ENCODE measurements at places on chromosomes 1 and 21.

GRCh38 chr1:156113282-156113950, 1.1 kb upstream of the LMNA start:
- DNase-seq: no peak
- H3K4me3 ChIP-seq: no peak overlapping the region
- H3K27ac ChIP-seq: peak overlapping the region; percentile 77

- no peaks in the 10 kb centered on the region for H3K4me1 ChIP-seq
- no peak overlapping the region for H3K27ac ChIP-seq
- H3K36me3 ChIP-seq: no peaks in the 10 kb centered on the region
- no peak overlapping the region for H3K4me3 ChIP-seq
- no peak for DNase-seq
Measured at GRCh38 chr21:29829564-29830275, 110.1 kb downstream of the GRIK1 start.

DNA sequence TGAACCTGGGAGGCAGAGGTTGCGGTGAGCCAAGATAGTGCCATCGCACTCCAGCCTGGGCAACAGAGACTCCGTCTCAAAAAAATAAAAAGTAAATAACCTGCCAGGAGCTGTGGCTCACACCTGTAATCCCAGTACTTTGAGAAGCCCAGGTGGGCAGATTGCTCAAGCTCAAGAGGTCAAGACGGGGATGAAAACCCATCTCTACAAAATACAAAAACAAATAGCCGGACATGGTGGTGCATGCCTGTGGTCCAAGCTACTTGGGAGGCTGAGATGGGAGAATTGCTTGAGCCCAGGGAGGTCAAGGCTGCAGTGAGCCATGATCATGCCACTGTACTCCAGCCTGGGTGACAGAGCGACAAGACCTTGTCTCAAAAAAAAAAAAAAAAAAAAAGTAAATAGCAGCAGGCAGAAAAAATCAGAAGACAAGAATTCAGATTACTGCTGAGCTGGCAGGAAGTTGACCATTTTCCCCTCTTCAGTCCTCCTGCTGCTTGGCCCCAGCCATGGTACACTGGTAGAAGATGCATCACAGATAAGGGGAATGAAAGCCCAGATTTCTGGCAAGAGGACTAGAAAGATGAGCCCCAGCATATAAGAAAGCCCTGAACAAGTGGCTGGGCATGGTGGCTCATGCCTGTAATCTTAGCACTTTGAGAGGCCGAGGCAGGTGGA, 97.6 kb downstream of the TOMM20 start:
- DNase-seq: no peak
- H3K4me1 ChIP-seq: peaks cover 16% of the 10 kb centered on the region
- no peaks in the 10 kb centered on the region for H3K27me3 ChIP-seq
- no peaks in the 10 kb centered on the region for H3K36me3 ChIP-seq
- H3K4me3 ChIP-seq: no peak overlapping the region

DNA sequence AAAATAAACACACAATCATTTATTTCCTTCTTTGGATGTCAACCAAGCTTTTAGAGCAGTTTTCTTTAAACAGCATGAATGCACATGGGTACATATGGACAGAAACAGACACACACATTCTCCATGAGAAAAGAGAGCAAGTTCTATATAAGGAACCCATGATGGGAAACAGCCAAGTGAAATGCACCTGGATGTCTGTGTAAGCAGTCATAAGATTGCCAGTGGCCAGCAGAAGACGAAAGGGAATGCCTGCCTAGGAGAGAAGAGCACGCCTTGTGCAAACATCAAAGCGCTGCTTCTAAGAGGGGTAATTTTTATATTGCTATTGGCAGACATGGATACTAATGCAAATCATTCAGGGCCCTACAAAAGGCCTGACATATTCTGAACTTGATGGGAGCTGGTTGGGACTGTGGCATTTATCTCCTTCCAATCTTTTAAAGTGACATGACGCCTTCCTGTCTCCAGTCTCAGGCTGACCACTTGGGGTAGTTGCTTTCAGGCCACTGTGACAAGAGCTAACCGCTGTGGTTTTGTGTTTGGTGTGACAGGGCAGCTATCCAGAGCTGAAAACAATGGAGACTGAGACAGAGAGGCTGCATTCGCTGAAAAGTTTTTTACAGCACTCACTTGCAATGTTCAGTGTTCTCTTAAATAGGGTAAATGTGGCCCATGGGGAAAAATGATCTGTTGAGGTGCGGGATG, 75.0 kb upstream of the DPT start:
- no peaks in the 10 kb centered on the region for H3K36me3 ChIP-seq
- DNase-seq: no peak
- H3K27ac ChIP-seq: no peak overlapping the region
- no peak overlapping the region for H3K4me3 ChIP-seq
- no peaks in the 10 kb centered on the region for H3K4me1 ChIP-seq

DNA sequence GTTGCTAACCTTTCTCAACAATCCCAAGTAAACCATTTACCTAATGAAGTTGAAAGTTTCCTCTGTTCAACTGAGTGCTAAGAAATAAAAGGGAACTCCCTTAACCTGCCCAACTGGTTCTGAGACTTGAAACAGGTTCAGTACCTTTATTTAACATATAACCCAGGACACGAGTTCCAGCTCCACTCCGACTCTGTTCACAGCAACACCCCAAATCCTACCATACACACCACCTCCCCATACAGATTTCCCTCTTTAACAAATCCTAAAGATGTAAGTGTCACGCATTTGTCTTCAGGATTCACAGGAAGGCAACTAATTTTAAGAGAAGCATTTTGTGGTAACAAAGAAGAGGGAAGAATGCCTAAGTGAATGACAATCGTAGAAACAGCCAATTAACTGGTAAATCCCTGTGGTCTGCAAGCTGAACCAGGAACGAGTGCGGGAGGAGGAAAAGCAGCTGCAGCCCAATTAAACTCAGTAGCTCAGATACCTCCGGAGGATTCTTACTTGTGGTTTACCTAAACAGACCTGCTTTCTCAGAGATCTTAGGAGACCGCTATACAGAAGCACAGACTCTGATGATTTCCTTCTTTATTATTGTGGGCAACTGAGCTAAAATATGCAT, 134.5 kb upstream of the MAGI3 start:
- H3K36me3 ChIP-seq: no peaks in the 10 kb centered on the region
- no peaks in the 10 kb centered on the region for H3K4me1 ChIP-seq
- H3K27ac ChIP-seq: no peak overlapping the region
- H3K4me3 ChIP-seq: no peak overlapping the region

- H3K27me3 ChIP-seq: no peaks in the 10 kb centered on the region
- no peak overlapping the region for H3K4me3 ChIP-seq
- no peaks in the 10 kb centered on the region for H3K4me1 ChIP-seq
Measured at GRCh38 chr1:90475631-90476030, 241.5 kb downstream of the BARHL2 start.

- DNase-seq: no peak
- no peak overlapping the region for H3K4me3 ChIP-seq
- H3K27ac ChIP-seq: no peak overlapping the region
- H3K36me3 ChIP-seq: peaks cover 19% of the 10 kb centered on the region
Measured at GRCh38 chr1:10063878-10064277, 31.1 kb downstream of the UBE4B start.

GRCh38 chr1:15312626-15313411, 65.8 kb downstream of the FHAD1 start:
- H3K27ac ChIP-seq: no peak overlapping the region
- H3K27me3 ChIP-seq: peaks cover 3% of the 10 kb centered on the region
- no peak overlapping the region for H3K4me3 ChIP-seq
- no peaks in the 10 kb centered on the region for H3K4me1 ChIP-seq
- H3K36me3 ChIP-seq: no peaks in the 10 kb centered on the region

GRCh38 chr1:182811975-182812722, 22.6 kb downstream of the NPL start:
- peaks cover 4% of the 10 kb centered on the region for H3K36me3 ChIP-seq
- H3K4me1 ChIP-seq: no peaks in the 10 kb centered on the region
- H3K27ac ChIP-seq: no peak overlapping the region
- no peak overlapping the region for H3K4me3 ChIP-seq
- H3K27me3 ChIP-seq: no peaks in the 10 kb centered on the region
- DNase-seq: no peak

GRCh38 chr1:66050123-66050522, 257.4 kb downstream of the PDE4B start:
- peaks cover 12% of the 10 kb centered on the region for H3K27me3 ChIP-seq
- no peaks in the 10 kb centered on the region for H3K4me1 ChIP-seq
- no peak for DNase-seq
- no peaks in the 10 kb centered on the region for H3K36me3 ChIP-seq

GRCh38 chr1:112402682-112403643, 6.9 kb downstream of the CTTNBP2NL start:
- no peak for DNase-seq
- H3K4me1 ChIP-seq: peaks cover 14% of the 10 kb centered on the region
- no peak overlapping the region for H3K27ac ChIP-seq
- H3K4me3 ChIP-seq: no peak overlapping the region
- H3K27me3 ChIP-seq: no peaks in the 10 kb centered on the region

GRCh38 chr1:19618428-19618827, 25.7 kb upstream of the NBL1 start:
- H3K36me3 ChIP-seq: peaks cover 49% of the 10 kb centered on the region
- no peaks in the 10 kb centered on the region for H3K4me1 ChIP-seq
- no peak overlapping the region for H3K27ac ChIP-seq
- H3K4me3 ChIP-seq: no peak overlapping the region
- H3K27me3 ChIP-seq: no peaks in the 10 kb centered on the region
- no peak for DNase-seq

DNA sequence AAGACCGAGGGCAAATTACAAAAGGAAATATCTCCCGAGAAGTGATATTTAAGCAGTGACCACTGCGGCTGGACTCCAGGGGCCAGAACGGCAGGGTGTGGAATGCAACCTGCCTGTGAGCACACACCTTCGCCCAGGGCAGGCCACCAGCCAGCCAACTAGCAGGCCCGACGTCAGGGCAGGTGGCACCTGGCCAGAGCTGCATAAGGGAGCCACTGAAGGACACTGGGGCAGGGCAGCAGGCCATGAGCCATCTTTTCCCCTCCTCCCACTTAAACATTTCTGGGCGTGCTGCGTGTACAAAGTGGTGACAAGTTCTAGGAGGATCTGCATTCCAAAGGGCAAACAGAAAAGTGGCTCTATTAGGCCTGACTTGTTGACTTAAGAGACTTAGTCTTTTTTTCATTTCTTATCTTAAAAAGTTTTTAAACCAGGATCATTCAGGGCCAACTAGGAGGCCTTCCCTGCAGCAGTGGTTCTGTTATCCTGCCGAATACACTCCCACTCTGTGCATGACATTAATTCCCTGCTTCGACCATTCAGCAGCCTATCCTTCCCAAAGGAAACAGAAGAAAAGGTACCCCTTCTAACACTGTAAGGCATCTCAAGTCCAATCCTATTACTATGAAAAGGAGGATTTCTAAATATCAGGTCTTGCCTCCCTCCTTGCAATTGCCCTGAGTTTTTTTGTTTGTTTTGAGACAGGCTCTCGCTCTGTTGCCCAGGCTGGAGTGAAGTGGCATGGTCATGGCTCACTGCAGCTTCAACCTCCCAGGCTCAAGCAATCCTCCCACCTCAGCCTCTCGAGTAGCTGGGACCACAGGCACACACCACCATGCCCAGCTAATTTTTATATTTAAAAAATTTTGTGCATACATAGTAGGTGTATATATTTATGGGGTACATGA, 96.3 kb downstream of the BCAR3 start:
- H3K27ac ChIP-seq: no peak overlapping the region
- H3K36me3 ChIP-seq: peaks cover 87% of the 10 kb centered on the region
- peaks cover 4% of the 10 kb centered on the region for H3K4me1 ChIP-seq
- H3K4me3 ChIP-seq: no peak overlapping the region
- no peaks in the 10 kb centered on the region for H3K27me3 ChIP-seq

GRCh38 chr21:46097336-46098293, at the start of gene COL6A2:
Gene COL6A2, plus strand, starts transcription at chr21:46098112.
- no peaks in the 10 kb centered on the region for H3K4me1 ChIP-seq
- no peaks in the 10 kb centered on the region for H3K36me3 ChIP-seq
- peaks cover 34% of the 10 kb centered on the region for H3K27me3 ChIP-seq
- H3K27ac ChIP-seq: no peak within 1 kb of the TSS

DNA sequence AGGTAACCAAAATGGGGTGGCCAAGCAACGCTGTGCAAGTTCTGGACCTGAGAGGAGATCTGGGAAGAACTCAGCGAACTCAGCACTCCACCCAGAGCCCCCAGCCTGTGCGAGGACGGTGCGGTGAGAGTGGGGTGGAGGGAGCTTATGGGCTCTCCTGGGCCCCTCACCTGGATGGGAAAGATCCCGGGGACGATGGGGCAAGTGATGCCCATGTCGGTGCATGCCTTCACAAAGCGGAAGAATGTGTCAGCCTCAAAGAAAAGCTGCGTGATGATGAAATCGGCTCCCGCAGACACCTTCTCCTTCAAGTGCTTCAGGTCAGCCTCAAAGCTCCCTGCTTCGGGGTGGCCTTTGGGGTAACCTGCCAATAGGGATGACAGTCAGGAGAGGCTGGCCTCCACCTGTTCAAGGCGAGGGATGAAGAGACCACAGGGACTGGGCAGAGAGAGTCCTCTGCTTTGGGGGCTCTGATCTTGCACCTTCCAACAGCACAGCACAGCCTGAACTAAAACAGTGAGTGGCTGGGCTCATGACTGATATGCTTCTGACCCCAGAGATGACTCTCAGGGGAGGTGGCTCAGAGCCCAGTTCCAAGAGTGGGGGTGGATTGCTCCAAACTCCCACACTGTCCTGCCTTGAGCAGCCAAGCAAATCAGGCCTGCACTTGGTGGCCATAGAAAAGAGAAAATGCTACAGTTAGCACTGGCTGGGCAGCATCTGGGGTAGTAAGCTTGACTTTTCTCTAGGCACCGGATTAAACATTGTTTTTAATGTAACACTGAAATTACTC, 9.5 kb downstream of the MTHFR start:
- no peak for DNase-seq
- no peak overlapping the region for H3K4me3 ChIP-seq
- H3K36me3 ChIP-seq: peaks cover 82% of the 10 kb centered on the region
- H3K27ac ChIP-seq: no peak overlapping the region
- peaks cover 15% of the 10 kb centered on the region for H3K4me1 ChIP-seq

- H3K4me1 ChIP-seq: peaks cover 100% of the 10 kb centered on the region
- DNase-seq: no peak
- no peaks in the 10 kb centered on the region for H3K36me3 ChIP-seq
- H3K27me3 ChIP-seq: no peaks in the 10 kb centered on the region
- H3K4me3 ChIP-seq: peak overlapping the region; percentile 52
Measured at GRCh38 chr1:111217183-111217910, 10.2 kb upstream of the CHI3L2 start.

- no peak overlapping the region for H3K4me3 ChIP-seq
- H3K27me3 ChIP-seq: no peaks in the 10 kb centered on the region
- no peaks in the 10 kb centered on the region for H3K4me1 ChIP-seq
- no peak overlapping the region for H3K27ac ChIP-seq
Measured at GRCh38 chr1:83077411-83077810, 921.5 kb downstream of the TTLL7 start.

DNA sequence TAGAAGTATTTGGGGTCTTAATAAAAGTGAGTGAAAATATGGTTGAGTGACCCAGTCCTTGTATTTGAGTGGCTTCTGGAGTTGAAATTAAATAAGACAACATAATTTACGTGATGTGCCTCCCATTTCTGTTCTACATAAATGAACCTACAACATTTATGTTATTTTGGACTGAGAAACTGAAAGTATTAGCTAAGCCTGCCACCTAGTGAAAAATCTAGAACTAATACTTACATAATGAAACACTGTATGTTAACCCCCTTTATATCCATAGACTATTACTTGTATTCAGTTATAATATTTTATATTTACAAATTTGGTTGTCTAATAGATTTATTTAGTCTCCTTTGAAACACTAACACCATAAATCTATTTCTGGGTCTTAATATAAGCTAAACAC, 298.9 kb downstream of the KCNT2 start:
- no peaks in the 10 kb centered on the region for H3K4me1 ChIP-seq
- no peak for DNase-seq
- no peak overlapping the region for H3K27ac ChIP-seq
- H3K36me3 ChIP-seq: no peaks in the 10 kb centered on the region
- no peaks in the 10 kb centered on the region for H3K27me3 ChIP-seq

GRCh38 chr1:214329470-214330220, 48.7 kb downstream of the SMYD2 start:
- no peak overlapping the region for H3K27ac ChIP-seq
- peaks cover 37% of the 10 kb centered on the region for H3K36me3 ChIP-seq
- no peak overlapping the region for H3K4me3 ChIP-seq
- peaks cover 14% of the 10 kb centered on the region for H3K4me1 ChIP-seq
- no peak for DNase-seq
- H3K27me3 ChIP-seq: no peaks in the 10 kb centered on the region

Data from activated B cell treated with CpG ODN at 0.5 μM for 24 hours (primary cell).